ENCODE measurements at places on chromosomes 5 and 9. TPM values are rescaled to one million over a fixed set of nuclear protein-coding genes. Genes with fewer than 3 reads are reported as not detected.

PROB1 gene
- 0.22 TPM for total RNA-seq

IL3 gene
- not detected for total RNA-seq

PCDHGB7 gene
- total RNA-seq: not detected

FREM1 gene
- not detected for total RNA-seq

FOCAD gene
- total RNA-seq: 16.4 TPM

TRIP13 gene
- total RNA-seq: 63.4 TPM

NEUROG1 gene
- total RNA-seq: not detected

IL13 gene
- total RNA-seq: not detected

SPATA31A3 gene
- total RNA-seq: not detected

SPATA31C1 gene
- not detected for total RNA-seq

CCDC152 gene
- not detected for total RNA-seq
